ENCODE measurements at places on chromosomes 7 and 10. TPM values are rescaled to one million over a fixed set of nuclear protein-coding genes. Genes with fewer than 3 reads are reported as not detected.

Gene DNAJC12
- not detected for total RNA-seq

GRCh38 chr7:112892263-112892662 is 102.1 kb upstream of the TMEM168 start:
- DNase-seq, result peak; percentile 56
- peak overlapping the region; percentile 65 for H3K27ac ChIP-seq
- H3K27me3 ChIP-seq, result no peaks in the 10 kb centered on the region
- H3K36me3 ChIP-seq, result peaks cover 23% of the 10 kb centered on the region
- H3K4me1 ChIP-seq, result peaks cover 14% of the 10 kb centered on the region

Gene CALHM3
- total RNA-seq, result 0.18 TPM

Gene EPHB6
- 0.38 TPM for total RNA-seq

Gene CXCL12
- total RNA-seq, result 109 TPM

- H3K4me1 ChIP-seq, result no peaks in the 10 kb centered on the region
- H3K36me3 ChIP-seq, result no peaks in the 10 kb centered on the region
- H3K27me3 ChIP-seq, result no peaks in the 10 kb centered on the region
- H3K4me3 ChIP-seq, result no peak overlapping the region
- no peak for DNase-seq
Measured at GRCh38 chr7:57685418-57685817, 235.4 kb downstream of the ZNF716 start.

Gene SCIN
- total RNA-seq, result 1.3 TPM

DNA sequence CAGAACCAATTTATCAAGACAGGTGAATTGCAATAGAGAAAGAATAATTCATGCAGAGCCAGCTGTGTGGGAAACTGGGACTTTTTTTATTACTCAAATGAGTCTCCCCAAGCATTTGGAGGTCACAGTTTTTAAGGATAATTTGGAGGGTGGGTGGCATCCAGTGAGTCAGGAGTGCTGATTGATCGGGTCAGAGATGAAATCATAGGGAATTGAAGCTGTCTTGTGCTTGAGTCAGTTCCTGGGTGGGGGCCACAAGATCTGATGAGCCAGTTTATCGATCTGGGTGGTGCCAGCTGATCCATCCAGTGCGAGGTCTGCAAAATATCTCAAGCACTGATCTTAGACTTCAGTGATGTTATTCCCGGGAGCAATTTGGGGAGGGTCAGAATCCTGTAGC is 9.9 kb upstream of the MYO1G start:
- H3K4me3 ChIP-seq, result no peak overlapping the region
- peak overlapping the region; percentile 19 for H3K27ac ChIP-seq
- H3K36me3 ChIP-seq, result peaks cover 22% of the 10 kb centered on the region
- peaks cover 59% of the 10 kb centered on the region for H3K4me1 ChIP-seq

Gene ZNF212
- 6.3 TPM for total RNA-seq

DNA sequence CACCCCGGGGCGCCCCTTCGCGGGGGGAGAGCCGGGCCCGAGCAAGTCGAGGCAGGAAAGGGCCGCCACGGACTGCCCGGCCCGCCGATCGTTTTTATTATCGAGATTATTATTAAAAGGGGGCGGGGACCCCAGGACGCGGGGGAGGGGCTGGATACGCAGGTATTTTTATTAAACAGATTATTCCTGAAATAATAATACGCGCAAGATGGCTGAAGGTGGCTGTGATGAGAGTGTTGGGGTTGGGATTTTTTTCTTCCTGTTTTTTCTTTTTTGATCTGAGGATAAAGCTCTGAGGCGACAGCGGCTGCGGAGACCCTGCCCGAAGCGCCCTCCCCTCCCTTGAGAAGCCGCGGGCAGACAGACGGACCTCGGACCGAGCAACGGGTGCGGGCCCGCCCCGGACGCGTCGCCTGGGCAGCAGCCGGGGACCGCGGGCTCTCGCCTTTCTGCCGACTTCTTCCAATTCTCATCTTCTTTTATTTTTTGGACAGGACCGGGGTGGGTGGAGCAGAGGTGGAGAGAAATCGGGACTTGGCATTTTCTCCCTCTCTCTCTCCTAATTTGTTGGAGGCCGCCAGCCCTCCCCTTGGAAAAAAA is 1.4 kb upstream of the TRIM8 start:
- H3K27me3 ChIP-seq, result peaks cover 3% of the 10 kb centered on the region
- peak overlapping the region; percentile 90 for H3K4me3 ChIP-seq
- peaks cover 18% of the 10 kb centered on the region for H3K36me3 ChIP-seq
- peaks cover 34% of the 10 kb centered on the region for H3K4me1 ChIP-seq

- H3K4me1 ChIP-seq, result peaks cover 22% of the 10 kb centered on the region
- no peak overlapping the region for H3K4me3 ChIP-seq
- H3K27me3 ChIP-seq, result no peaks in the 10 kb centered on the region
- no peak for DNase-seq
- peak overlapping the region; percentile 18 for H3K27ac ChIP-seq
- no peaks in the 10 kb centered on the region for H3K36me3 ChIP-seq
Measured at GRCh38 chr10:43912469-43912868, 263.8 kb upstream of the ZNF32 start.

Gene CYP2E1
- 0.83 TPM for total RNA-seq

- peaks cover 16% of the 10 kb centered on the region for H3K27me3 ChIP-seq
- H3K4me1 ChIP-seq, result peaks cover 59% of the 10 kb centered on the region
- H3K36me3 ChIP-seq, result peaks cover 12% of the 10 kb centered on the region
- peak overlapping the region; percentile 85 for H3K4me3 ChIP-seq
Measured at GRCh38 chr10:30056767-30057355, 2.5 kb downstream of the JCAD start.

- H3K4me3 ChIP-seq, result no peak overlapping the region
- DNase-seq, result no peak
- no peaks in the 10 kb centered on the region for H3K36me3 ChIP-seq
- no peaks in the 10 kb centered on the region for H3K4me1 ChIP-seq
Measured at GRCh38 chr10:95388539-95388938, 97.7 kb upstream of the PDLIM1 start.
